ENCODE measurements at places on chromosomes 5 and 9.

DNA sequence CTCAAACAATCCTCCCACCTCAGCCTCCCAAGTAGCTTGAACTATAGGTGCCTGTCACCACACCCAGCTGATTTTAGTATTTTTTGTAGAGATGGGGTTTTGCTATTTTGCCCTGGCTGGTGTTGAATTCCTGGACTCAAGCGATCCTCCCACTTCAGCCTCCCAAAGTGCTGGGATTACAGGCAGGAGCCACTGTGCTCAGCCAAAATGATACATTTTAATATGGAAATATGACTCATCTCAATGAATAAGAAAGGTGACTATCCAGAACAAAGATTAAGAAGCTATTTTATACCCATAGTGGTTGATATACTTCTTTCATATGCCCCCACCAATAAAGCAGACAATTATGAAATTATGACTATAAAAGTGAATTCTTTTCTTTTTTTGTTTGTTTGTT, 166.2 kb downstream of the NFIB start:
- DNase-seq = no peak

DNA sequence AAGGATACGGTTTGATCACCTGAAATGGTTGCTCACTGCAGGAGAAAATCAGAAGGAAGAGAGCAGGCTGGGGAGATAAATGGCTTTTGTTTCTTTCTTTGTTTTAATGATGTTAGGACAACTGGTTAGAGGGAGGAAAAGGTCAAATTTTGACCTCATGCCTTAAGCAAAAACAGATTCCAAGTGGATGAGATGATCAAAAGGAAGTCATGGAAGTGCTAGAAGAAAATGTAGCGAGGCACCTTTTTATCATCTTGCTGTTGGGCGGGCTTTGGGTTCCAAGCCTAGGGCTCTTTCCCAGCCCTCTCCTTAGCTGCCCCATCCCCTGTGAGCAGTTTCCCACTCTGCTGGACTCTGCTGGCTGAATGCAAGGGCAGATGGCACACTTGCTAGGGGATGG, 127.9 kb downstream of the ADAMTS2 start:
- no peak for DNase-seq

DNA sequence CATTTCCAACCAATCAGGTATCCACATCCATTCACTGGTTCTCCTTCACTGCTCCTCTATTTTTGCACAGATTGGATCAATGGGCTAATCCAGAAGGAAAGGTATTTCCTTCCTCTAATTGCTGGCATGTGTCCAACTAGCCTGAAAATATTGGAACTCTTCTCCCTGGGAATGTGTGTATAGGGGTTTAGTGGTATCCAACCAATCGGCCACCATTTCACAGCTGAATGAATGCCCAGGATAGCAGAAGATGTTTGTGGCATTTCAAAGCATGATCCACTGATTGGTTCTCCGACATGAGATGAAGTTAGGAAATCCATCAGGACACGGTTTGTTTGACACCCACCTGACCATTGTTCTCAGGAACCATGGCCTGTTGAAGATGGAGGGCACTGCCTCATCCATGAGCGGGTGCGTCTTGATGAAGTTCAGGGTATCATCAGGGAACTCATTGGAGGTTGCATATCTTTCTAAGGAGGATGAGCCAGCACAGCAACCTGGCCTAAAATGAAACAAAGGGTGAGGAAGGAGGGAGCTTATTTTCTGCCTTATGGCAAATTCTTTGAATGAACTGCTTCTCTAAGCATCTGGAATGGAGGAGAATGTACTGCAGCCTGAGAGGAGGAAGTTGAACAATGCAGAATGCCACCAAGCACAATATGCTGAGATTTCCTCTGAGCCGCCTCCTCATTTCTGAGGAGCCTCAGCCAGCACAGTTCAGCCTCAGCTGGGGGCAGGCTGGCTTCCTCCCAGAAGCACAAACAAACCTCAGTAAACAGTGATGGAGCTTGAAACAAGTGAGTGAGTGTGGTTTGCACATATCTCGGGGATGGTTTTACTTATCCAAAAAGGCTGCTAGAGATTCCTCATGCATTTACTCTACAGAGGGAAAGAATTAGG, 94.6 kb downstream of the SEMA6A start:
- no peak for DNase-seq

DNA sequence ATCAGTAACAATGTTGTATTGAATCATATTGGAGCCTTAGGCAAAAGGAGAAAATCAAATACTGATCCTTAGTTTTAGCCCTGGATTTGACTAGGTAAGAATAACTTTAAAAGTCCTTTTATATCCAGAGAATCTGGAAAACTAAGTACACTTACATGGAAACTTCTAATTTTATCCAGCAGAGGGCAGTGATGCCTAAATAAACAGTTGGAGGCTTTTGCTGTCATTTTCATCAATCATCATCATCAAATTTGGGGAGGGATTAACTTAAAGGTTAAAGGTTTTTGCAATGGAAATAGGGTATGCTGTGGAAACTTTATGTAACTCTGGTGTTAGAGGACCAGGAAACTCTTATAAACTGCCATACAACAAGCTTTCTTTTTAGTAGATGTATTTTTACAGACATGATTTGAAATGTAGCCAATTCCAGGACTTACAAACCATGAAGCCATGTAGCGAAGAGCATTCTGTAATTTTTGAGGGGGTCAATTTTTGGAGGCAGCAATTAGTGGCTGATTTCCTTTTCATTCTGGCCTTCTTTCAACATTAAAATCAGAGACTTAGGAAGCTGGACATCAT, 112.7 kb downstream of the OSTF1 start:
- DNase-seq = peak; percentile 28

DNA sequence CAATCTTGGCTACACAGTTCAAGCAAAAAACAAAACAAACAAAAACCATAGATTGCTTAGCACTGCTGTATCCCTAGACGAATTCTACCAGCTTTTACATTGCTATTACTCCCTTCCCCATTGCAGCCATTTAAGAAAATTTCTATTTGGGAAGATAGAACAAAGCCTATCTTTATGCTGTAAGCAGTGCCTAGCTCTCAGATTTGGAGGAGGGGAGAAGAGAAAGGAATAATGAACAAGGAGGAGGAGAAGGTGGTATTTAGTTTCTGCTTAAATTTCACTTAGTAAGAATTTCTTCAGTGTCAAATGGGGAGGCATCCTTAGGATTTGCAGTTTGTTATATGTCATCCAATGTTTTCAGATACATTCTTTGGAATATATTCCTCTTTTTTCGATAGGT, 16.2 kb upstream of the TLE1 start:
- DNase-seq = no peak

Measured in stimulated activated CD4-positive, alpha-beta T cell treated with anti-CD3 and anti-CD28 coated beads, Interleukin-4, amount 100 ng/mL, for 24 hours (primary cell).